ENCODE measurements at places on chromosomes 12 and 14.

DNA sequence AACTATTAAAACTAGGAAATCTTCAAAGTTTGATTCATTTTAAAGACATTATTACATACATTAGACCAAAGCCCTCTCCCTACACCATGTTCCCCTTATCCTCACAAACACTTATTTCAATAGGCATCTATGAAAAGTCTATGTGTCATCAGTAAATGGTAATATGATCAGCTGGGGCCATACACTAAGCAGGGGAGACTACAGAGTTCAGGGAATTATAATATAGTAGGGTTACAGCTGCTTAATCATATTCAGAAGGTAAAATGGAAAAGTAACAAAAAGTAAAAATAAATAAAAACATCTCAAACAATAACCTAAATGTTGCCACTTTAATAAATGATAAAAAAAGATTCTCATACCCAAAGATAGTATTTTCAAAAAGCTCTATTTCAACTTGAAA, 29.1 kb downstream of the PAWR start:
- DNase-seq = no peak

DNA sequence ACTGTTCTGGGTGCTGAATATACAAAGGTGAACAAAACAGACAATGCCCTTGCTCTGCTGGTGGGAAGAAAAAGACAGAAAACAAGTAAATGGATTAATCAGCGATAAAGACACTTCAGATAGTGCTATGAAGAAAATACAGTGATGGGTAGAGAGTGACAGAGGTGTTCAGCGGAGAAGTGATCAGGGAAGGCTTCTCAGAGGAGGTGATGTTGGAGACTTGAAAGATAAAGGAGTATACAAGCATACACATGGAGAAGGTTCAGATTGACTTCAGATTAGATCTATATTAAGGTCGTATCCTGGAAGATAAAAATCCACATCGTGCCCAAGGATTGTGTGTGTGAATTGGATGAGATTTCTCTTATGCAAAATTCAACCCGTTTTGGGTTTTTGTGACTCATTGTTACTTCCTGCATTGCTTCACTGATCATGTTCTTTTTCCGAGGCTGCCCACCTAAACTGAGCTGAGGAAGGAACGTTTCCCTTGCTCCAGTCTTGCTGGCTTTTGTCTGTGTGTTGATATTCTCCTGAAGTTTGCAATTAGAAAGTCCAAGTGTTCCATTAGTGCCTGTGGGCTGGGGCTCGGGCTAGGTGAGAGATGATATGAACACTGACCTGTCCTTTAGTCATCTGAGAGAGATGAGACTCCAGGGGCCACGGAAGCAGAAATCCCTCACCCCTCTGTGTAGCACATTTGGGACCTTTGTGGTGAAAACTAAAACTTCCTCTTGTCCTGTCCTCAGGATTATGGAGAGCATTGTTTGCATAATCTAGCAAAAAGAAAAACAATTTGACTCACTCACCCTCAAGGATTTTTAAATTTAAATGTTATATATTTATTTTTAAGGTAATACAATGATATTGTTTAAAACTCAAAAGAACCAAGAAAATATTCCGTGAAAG, 27.6 kb downstream of the PLXNC1 start:
- DNase-seq = no peak

DNA sequence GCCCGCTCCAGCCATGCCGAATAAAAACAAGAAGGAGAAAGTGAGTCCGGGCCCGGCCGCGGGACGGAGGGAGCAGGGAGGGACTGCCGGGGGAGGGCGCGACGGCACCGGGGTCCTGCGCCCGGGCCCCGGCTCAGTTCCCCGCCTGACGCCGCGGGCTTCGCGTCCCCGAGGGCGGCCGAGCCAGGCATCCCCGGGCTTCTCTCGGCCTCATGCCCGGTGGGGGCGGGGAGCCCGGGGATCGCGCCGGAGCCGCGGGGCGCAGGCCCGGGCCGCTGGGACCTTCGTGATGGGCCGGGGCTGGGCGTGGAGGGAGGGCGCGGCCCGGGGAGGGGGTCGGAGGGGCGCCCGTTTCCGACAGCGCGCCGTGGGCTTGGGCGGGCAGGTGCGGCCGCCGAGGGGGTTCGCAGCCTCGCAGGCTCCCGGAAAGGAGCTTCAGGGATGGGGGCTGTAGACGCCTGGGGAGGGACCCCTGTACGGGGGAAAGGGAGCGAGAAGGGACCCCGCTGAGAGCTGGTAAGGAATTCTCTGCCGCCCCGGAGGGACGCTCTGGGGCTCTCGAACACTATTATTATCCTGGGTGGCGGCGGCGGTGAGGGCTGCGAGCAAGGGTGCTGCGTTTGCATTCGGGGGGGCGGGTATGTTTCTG, 496 bp downstream of the PPP2R5C start:
- peak; percentile 27 for DNase-seq

DNA sequence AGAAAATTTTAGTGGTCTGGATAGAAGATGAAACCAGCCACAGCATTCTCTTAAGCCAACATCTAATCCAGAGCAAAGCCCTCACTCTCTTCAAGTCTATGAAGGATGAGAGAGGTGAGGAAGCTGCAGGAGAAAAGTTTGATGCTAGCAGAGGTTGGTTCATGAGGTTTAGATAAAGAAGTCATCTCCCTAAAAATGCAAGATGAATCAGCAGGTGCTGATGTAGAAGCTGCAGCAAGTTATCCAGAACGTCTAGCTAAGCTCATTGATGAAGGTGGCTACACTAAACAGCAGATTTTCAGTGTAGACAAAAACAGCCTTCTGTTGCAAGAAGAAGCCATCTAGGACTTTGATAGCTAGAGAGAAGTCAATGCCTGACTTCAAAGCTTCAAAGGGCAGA, 48.5 kb downstream of the FBXO33 start:
- DNase-seq = no peak

- DNase-seq = no peak
These were observed 434.8 kb downstream of the CCER1 start for GRCh38 chr12:90520002-90520734.

DNA sequence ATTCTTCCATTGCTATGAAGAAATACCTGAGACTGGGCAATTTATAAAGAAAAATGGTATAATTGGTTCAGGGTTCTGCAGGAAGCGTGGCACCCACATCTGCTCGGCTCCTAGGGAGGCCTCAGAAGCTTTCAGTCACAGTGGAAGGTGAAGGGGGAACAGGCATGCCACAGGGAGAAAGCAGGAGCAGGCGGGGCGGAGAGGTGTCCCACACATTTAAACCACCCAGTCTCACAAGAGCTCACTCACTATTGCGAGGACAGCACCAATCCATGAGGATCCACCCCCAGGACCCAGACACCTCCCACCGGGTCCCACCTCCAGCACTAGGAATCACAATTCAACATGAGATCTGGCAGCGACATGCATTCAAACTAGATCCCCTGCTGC, 56.0 kb upstream of the C14orf180 start:
- no peak for DNase-seq

- DNase-seq = no peak
These were observed 51.3 kb upstream of the RERGL start for GRCh38 chr12:18141048-18141982.

- DNase-seq = no peak
These were observed 487.1 kb downstream of the NELL2 start for GRCh38 chr12:44389038-44389437.

- DNase-seq = no peak
These were observed 49.9 kb upstream of the PTPRO start for GRCh38 chr12:15272376-15272775.

GRCh38 chr12:105279460-105280056, 43.6 kb upstream of the APPL2 start:
- peak; percentile 9 for DNase-seq

DNA sequence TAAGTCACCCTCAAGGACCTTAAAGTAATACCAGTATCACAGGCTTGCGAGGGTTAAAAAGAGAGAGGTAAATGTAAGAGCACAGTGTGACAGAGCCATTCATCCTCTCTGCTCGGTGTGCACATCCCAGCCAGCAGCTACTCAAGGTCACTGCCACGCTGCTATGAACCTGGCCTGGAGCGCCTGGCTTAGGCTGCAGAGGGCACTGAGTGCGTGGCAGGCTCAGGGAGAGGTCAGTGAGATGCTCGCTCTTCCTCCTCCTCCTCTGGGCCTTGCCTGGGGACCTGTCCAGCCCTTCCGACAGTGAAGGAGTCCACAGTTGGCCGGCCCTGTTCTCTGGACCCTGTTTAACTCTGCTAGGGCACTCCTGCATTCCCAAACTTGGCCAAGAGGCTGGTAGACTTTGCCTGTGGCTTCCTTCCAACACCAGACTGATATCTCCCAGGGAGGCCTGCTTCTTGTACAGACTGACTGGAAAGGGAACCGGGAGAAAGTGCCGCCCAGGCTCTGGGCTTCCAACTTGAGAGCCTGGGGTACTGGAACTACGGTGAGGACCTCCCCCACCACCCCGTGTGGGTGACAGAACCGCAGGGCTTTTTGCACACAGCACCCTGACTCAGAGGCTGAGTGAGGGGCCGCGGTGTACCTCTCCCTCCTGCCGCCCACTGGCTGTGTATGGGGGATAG, 62.6 kb upstream of the CORO1C start:
- DNase-seq = no peak

DNA sequence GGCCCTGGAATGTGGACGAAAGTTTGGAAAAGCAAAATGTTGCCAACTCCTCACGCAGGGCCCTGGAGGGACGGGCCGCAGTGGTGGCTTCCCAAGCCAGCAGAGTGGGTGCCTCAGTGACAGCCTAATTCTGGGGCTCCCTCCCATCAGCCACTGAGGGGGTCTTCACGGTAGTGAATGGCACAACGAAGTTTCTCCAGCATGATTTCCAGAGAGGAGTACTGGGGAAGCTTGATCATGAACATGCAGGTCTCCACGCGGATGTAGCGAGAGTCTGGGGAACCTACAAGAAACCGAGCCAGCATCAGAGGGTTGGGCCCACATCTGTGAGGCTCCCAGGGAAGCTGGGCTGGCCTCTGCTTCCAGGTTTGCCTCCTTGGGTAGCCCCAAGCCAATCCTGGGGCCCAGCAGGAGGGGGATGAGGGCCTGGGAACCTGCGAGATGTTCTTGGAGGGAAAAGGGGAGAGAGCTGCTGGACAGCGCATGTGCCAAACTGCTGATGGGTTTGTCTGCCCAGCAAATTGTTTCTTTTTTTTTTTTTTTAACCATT, 37.0 kb downstream of the TRAFD1 start:
- DNase-seq = no peak

- no peak for DNase-seq
These were observed 103.8 kb downstream of the ACSS3 start for GRCh38 chr12:81181691-81182090.

GRCh38 chr14:30389877-30390385, 169.0 kb upstream of the G2E3 start:
- no peak for DNase-seq

- no peak for DNase-seq
These were observed 209.3 kb downstream of the TTC8 start for GRCh38 chr14:89033756-89034155.

GRCh38 chr14:25067600-25067999, 17.7 kb upstream of the STXBP6 start:
- no peak for DNase-seq

- DNase-seq = no peak
These were observed 124.2 kb upstream of the MIS18BP1 start for GRCh38 chr14:45377166-45377565.

DNA sequence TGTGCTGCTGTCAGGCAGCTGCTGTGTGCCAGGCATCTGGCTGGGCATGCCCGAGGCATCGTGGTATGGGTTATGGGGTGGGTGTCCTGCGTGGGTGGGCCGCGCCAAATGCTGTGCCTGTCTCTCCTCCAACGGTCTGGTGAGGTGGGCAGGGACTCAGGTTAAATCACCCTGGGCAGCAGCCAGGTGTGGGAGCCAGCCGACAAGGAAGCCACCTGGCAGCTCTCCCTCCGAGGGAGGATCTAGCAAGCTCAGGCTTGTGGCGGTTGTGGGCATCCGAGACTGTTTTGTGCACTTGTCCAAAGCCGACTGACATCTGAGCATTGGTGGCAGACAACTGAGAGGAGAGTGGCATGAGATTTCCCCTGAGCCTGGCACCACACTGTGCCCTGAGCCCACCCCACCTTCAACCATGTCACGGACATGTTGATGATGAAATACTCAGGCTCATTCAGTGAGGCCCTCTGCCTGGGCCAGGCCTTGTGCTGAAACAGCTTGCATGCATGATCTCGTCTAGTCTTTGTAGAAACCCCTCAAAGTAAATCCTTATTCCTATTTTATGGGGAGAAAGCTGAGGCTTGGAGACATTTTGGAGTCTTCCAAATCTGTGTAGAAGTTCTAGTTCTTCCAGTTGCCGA, 181.8 kb upstream of the MYL2 start:
- no peak for DNase-seq

DNA sequence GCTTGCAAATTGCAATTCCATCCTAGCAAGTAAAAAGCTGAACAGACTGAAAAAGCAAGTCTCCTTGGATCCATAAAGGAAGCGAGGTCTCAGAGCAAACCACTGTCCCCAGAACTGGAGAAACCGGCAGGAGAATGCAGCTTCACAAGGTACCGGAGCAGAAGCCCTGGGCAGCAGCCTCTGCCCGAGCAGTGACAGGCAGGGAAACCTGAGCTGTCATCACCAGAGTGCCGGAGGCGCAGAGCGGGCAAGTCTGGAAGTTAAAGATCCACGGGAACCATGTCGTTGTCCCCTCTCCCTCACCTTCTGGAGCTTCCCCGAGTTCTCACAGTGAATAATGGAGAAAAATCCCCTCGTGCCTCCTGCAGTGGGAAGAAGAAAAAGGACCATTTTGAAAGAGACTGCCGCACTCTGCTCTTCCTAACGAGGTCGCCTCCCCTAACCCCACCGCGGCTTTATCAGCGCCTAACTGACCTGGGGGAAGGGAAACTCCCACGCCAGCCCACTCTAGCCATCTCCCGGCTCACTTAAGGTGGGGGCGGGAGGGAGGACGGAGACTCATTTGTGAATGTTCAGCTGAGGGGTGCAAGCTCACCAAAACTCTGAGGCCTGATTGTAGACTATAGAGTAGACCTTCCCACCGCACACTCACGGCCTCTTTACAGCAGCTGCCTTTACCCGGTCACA, 27.8 kb downstream of the FBXL14 start:
- no peak for DNase-seq

GRCh38 chr12:32252199-32253073, 145.8 kb downstream of the BICD1 start:
- DNase-seq = no peak

DNA sequence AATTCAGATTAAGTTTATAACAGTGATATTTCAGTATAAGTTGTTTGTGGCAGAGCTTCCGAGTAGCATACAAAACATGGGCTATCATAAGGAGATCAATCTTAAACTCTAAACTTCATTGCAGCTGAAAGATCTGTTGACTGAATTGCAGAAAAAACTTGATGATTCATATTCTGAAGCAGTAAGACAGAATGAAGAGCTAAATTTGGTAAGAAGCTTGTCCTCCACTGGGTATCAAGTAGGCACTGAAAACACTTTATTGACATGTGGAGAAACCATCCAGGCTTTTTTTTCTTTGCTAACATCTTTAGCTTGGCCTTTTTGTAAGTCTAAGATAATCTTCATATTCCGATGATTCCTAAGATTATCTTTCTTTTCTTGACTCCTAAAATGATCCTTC, 93.0 kb downstream of the KTN1 start:
- DNase-seq = no peak

Data from activated T-cell treated with anti-CD3 and anti-CD28 coated beads for 48 hours (primary cell).